ENCODE measurements at places on chromosomes 7 and 10.

- DNase-seq: no peak
Observed at GRCh38 chr10:71877821-71878220, 26.8 kb upstream of the PSAP start.

DNA sequence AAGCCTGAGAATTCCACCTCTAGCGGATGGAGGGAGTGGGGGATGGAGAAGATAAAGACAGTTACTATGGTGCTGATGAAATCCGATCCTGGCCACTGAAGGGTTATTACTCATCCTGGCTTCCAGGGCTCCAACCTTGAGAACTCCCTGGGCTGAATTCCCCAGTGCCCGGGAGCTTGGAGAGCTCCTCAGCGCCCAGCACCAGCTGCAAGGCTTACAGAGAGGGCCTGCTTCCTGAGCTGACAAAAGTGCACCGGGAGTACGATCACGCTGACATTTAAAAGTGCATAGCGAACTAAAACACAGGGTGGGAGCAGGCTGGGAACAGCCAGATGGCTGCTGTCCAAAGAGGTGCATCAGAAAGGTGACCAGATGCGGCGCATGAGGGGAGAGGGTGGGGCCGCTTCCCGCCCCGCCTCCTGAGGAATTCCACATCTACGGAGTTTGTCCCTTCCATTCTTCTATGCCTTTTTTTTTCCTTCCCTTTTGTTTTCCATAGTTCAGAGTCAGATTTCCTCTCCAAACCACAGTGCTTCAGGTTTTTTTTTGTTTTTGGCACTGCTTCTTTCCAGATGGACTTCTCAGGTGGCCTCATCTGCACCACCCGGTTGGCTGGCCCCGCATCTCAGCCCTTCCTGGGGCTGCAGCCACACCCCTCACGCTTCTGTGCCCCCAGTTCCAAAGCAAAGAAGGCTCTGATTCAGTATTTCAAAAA is 62.4 kb upstream of the MKRN1 start:
- DNase-seq: peak; percentile 97

DNA sequence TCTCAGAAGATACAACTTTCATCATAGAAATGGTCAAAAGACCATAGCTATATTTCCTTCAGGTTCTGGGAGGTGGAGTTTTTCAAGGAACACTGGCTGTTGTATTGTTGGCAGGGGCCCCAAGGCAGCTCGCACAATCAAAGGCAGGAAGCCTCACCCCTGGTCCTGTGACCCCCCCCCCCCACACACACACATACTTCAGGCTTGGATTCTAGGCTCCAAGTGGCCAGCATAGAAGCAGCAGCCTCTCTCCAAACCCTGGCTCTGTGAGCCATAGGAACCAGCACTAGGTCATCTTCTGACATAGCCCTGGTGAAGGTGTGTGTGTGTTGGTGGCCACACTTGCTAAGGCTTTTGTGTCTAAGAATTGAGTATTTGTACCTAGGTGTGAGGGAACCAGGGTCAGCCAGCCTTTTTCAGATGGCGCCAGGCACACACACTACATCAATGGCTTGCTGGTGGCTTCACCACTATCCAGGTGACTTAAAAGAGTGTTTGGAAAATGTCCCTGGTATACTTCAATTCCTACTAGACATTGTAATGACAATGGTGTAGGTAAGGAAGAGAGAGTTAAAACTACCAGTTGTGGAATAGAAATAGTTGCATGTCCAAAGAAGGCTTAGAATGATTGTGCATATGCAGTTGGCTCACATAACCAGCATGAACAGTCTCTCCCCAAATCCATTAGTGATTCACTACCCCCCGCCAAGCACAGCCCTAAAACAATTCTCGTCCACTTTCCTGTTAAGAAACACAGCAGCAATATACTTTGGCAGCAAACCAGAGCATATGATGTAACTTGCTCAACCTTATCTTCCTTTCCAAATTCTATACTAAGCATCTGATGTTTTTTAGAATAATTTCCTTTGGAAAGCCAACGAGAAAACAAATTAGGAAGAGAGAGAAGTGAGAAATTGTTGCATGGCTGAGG is 91.3 kb downstream of the AVL9 start:
- DNase-seq: peak; percentile 97

- DNase-seq: peak; percentile 46
Observed at GRCh38 chr7:39702133-39702532, 78.8 kb downstream of the RALA start.

GRCh38 chr7:94368371-94368791 is 26.3 kb upstream of the COL1A2 start:
- peak; percentile 92 for DNase-seq

- DNase-seq: no peak
Observed at GRCh38 chr7:127705461-127705959, 53.5 kb downstream of the SND1 start.

DNA sequence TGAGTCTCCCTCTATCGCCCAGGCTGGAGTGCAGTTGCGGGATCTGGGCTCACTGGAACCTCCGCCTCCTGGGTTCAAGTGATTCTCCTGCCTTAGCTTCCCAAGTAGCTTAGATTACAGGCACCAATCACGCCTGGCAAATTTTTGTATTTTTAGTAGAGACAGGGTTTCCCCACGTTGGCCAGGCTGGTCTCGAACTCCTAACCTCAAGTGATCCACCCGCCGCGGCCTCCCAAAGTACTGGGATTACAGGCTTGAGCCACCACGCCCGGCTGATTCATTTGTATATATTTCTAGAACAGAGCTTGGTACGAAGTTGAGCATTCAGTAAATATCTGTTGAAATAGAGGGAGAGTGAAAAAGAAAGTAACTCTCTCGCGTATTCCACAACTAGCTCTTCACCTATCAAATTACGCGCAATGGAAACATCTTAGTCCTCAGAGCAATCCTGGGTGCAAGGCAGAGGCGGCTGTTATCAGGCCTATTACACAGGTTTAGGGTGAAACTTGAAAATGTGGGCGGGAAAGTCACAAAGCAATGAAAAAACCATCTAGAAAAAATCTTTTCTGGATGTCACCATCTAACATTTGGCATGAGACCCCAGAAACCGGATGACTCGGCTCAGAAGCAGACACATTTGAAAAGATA is 707 bp upstream of the GHITM start:
- DNase-seq: no peak

DNA sequence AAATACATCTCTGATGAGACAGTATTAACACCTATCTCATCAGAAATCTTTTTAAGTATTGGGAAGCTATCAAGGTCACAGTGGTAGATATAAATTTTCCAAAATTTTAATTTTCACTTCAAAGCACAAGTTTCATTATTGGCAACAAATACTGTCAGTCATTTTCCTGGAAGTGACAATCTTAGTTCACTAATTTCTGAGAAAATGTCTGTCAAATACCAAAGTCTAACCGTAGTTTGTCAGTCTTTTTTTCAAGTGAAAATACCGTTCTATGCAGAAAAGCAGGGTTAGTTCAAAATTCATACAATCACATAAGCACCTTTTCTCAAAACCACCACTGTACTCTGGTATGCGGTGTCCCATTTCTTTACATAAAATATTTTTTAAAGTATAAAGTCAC is 40.4 kb downstream of the CACUL1 start:
- DNase-seq: no peak

- DNase-seq: no peak
Observed at GRCh38 chr7:1602386-1602785, 32.6 kb upstream of the PSMG3 start.

- DNase-seq: no peak
Observed at GRCh38 chr10:100327007-100327717, 2.9 kb downstream of the PKD2L1 start.

DNA sequence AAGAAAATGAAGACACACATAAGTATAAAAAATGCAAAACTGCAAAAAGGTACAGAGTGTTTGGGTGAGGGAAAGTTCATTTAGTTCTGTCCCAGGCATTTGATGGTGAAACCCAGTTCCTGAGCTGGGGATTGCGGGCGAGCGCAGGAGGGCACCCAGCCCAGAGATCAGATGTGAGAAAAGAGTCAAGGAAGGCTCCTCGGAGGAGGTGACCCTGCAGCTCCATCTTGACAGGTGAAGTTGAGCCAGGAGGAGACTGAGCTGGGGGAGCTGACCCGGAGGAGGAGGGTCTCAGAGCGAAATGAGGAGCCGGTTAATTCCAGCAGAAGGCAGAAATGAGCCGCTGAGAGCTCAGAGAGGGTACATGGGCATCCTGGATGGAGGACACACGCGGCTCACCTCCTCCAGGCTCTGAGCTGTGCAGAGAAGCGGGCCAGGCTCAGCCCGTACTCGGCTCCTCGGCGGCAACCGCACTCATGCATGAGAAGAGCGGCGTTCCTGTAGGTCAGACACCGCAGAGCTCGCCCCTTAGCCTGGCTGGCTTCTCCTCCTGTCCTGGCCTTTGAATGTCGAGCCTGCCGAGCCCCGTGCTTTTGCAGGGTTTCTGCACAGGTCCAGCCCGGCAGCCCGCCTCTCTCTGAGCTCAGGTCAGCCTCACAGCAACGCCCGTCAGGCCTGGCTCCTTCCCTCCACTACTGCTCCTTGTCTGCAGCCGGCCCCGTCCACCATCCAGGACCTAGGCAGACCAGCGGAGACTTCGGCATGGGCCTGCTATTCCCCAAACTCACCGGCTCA is 9.5 kb upstream of the RAMP3 start:
- no peak for DNase-seq

DNA sequence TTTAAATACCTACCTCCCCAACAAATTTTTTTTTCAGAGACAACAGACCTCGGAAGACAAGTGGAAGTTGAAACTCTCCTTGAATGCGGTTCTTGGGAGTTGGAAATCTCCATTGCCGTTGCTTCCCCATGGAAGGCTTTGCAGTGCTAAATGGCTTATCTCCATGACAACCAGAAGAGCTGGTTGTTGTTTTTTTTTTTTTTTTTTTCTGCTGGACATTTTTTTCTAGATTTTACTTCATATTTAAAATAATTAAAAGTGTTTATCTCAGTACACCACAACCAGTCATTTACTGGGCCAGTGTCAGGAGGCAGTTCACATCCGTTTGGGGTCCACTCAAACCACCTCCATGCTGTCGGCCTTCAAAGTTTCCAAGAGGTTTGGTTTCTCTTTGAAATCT is 348.5 kb upstream of the PRKCQ start:
- no peak for DNase-seq

DNA sequence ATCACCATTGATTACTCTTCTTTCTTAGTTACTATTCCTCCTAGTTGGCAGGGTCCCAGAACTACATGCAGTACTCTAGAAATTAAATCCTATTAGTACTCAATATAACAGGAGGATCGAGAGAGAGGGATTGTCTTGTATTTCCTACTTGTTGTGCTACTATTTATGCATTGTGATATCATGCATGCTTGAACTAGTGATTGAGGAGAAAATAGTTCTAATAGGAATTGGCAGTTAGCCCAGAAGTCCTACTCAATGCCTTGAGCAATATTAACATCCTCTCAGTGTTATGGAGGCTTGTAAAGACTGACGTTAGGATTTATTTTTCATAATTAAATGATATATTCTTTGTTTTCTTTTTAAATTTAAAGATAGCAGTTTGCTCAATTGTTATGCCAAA is 67.4 kb downstream of the FOXP2 start:
- DNase-seq: peak; percentile 39

- DNase-seq: no peak
Observed at GRCh38 chr7:74121401-74122249, 38.0 kb downstream of the LIMK1 start.

DNA sequence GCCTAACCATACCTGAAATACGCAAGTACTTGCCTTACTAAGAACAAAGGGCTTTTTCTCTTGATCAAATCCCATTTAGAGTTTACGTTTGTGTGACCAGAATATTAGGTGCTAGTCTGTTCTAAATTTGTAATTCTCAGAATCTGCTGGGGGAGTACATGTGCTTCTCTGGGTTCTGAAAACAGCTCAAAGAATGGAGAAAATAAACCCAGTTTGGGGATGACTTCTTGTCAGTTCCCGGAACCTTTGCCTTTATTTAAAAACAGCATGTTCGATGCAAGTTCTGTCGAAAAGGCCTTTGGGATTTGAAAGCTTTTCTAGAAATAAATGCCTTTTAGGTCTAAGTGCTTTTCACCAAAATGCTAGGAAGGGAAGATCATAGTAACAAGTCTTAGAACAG is 147.0 kb downstream of the ARID5B start:
- no peak for DNase-seq

DNA sequence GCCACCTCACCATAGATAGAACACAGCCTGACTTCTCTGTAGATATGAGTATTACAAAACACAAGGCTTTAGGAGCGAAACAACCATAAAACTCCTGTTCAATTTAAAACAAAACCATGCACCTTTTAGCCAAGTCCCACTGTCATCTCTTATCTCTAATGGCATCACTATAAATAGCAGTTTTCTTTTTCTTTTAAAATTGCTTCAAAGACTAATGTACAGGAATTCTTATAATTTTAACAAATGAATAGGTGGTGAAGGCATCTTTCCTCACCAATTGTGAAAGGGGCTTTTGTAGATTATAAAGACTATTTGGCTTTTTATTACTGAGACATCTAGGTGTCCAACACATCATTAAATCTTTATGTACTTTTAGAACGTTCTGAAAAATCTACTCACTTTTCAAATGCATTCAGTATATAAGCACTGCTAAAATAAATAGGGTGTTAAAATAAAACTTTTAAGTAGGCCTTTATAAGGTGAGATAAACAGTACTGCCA is 205.7 kb upstream of the GRM3 start:
- DNase-seq: no peak

DNA sequence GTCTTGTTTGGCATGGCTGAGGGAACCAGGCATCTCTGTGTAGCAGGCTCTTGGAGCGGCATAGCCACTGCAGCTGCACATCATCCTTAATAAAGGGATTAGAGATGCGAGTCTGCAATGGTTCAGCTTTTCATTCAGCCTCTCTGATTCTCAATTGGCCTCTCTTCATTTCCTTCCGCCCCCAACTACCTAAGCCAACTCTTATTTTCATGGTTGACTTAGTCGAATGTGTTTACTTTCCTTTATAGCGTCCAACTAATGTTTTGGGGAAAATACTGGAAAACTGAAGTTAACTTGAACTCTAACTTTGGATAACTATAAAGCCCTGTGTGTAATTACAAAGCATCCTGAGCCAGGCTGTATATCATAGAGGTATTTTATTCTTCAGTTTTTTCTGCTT is 202.2 kb upstream of the KIAA1217 start:
- DNase-seq: no peak

GRCh38 chr7:54814401-54814800 is 55.4 kb upstream of the SEC61G start:
- no peak for DNase-seq

GRCh38 chr7:24922099-24922773 is 57.7 kb downstream of the OSBPL3 start:
- DNase-seq: peak; percentile 48

- DNase-seq: no peak
Observed at GRCh38 chr10:71300555-71301370, 18.3 kb upstream of the SLC29A3 start.

DNA sequence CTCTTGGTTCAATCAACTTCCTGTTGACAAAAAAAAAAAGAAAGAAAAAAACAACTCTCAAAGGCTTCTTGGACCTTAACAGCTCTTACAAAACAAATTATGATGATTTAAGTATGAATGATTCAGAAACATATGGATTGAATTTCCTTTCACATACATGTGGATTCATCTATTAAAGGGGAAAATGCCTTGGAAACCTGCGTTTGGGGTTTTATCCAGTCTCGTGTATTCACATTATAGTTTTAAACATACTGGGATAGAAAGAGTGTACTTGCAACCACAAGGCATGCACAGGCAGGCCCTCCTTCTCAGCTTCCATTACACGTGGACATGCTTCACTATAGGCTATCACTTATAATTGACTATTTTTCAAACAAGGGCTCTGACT is 286.7 kb downstream of the INHBA start:
- DNase-seq: peak; percentile 90
